ENCODE measurements at places on chromosomes 5 and 9.

- DNase-seq = no peak
These were observed 945.2 kb upstream of the C9orf72 start for GRCh38 chr9:28518439-28518838.

GRCh38 chr5:38079620-38080402, 178.5 kb upstream of the EGFLAM start:
- no peak for DNase-seq

DNA sequence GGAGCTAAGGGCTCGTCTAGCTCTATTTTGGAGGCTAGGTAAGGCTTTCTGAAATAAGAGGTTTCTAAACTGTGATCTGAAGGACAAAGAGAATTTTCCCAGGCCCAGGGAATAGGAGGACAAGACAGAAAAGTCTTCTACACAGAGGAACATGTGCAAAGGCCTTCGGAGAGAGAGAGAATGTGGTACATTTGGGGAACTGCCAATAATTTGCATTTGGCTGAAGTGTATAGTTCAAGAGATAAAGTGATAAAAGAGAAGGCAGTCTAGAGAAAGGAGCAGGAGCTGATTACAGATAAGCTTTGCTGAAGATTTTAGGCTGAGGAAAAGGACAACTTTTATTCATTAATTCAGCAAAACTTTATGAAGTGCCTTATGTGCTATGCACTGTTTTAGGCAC, 214.4 kb upstream of the ELL2 start:
- no peak for DNase-seq

- DNase-seq = no peak
These were observed 54.5 kb upstream of the HTR4 start for GRCh38 chr5:148708854-148709253.

GRCh38 chr9:107816561-107817021, 327.0 kb upstream of the KLF4 start:
- no peak for DNase-seq

GRCh38 chr9:108133101-108133500, 643.5 kb upstream of the KLF4 start:
- no peak for DNase-seq

GRCh38 chr5:121630402-121630801, 221.3 kb upstream of the FTMT start:
- DNase-seq = no peak

GRCh38 chr5:56329652-56330051, 96.5 kb upstream of the ANKRD55 start:
- DNase-seq = no peak

DNA sequence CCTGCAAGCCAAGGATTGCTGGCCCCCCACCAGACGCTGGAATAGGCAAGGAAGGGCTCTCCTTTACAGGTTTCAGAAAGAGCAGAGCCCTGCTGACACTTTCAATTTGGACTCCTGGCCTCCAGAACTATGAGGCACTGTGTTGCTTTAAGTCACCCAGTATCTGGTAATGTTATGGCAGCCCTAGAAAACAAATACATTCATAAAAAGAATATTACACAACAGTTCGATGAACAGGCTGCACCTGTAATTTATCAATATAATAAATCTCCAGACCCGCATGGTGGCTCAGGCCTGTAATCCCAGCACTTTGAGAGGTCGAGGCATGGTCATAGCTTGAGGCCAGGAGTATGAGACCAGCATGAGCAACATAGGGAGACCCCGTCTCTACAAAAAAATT, 7.5 kb downstream of the CMBL start:
- DNase-seq = no peak

GRCh38 chr5:17343675-17344074, 126.2 kb downstream of the BASP1 start:
- no peak for DNase-seq

DNA sequence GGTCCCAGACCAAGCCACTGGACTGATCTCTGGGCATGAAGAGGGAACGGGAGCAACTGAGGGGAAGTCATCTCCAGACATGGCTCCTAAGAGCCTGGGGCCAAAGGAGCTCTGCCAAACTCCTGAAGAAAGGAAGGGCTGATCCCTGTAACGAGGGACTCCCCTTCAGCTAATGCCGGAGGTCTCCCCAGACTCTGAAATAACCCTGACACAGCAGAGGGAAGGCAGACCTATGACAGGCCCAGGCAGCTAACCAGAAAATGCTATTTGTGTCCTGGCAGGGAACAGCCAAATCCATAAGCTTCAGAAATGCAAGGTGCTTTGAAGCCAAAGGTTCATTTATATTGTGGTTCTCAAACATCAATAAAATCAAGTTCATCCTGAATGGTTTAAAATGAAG, 30.9 kb downstream of the APTX start:
- no peak for DNase-seq

- DNase-seq = no peak
These were observed 22.2 kb upstream of the IER5L start for GRCh38 chr9:129200255-129200654.

DNA sequence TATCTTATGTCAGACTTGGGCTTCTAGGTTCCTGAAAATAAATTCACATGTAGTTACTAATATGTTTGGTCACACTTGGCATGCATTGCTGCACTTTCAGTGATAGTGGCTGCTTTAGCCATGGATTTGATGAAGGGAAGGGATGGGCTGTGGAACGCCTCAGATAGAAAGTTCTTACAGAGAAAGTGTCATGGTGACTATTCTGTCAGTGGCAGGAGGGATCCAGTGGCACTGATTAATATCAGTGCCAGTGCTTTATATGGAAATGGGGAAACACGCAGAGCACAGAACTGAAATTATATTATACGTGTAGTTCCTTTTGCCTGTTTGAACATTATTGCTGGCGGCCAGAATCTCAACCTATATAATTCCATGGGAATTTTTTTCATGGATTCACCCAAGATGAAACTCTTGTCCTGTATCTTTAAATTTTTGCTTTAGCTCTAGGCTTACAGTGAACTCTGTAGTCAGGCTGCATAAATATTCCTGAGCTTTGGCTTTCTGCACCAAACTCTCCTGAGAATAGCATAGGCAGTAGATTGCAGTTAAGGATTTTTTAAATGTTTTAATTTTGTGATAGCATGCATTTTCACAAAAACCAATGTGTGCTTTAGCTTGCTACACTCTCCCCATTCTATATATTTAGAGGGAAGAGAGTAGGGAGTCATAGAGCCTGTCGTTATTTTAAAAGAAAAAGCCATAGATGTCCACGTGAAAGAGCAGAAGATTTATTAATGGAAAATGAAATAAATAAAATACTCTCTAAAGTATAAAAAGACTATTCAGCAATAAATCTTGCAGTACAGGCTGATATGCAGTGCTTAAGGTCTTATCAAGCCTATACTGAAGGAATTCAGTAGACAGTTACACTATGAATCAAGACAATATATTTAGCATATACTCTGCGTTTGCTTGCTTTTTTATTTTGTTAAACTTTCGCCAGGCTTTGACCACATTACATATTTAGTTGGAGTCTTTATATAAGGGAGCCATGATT, 98.7 kb downstream of the EDIL3 start:
- no peak for DNase-seq

DNA sequence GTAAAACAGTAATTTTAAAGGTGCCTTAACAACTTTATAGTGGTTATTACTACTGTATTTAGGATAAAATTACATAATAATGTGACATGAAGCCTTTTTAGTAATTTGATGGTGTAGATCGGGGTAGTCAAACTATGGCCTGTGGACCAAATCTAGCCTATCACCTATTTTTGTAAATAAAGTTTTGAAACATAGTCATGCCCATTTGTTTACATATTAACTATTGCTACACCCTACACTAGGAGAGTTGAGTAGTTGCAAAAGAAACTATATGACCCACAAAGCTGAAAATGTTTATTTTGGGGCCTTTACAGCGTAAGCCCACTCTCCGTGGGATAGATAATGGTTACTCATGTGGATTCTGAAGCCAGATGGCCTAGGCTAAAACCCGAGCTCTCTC, 6.2 kb downstream of the CEP78 start:
- DNase-seq = no peak

GRCh38 chr5:169791251-169791650, 154.2 kb downstream of the DOCK2 start:
- no peak for DNase-seq

GRCh38 chr5:124655251-124655917, 91.1 kb downstream of the ZNF608 start:
- DNase-seq = no peak

DNA sequence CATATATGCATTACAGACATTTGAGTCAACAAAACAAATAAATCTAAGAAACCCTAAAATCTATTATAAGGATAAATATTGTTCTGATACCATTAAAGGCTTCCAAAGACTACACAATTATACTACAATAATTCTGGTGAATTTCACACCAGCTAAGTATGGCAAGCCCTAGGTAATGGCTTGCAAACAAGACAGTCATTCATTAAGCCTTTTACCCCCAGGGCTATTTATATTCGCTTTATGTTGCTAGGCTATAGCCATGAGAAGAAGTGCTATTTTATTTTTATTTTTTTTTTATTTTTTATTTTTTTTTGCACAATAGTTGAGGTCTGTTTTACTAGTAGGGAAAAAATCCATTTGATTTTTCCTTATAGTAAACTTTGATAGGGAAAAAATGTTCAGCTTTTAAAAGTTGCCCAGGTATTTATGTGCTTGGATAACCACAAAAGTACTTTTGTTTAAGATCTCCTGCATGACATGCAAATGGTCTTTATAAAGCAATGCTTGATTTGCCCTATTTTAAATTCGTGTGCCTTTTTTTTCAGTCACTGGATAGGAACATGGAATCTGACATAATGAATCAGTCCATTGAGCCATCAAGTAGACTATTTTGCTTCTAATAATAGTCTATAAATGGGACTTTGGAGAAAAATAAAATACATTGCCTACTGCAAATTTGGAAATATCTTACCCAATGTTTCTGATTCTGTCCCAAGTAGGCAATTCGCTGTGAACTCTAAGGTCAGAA, 946.3 kb upstream of the COX7C start:
- no peak for DNase-seq

- no peak for DNase-seq
These were observed 655 bp downstream of the MARVELD2 start for GRCh38 chr5:69415584-69415958.

- DNase-seq = no peak
These were observed 47.5 kb downstream of the MRPL36 start for GRCh38 chr5:1751864-1752822.

GRCh38 chr9:133099726-133100505, 21.1 kb downstream of the RALGDS start:
- no peak for DNase-seq

DNA sequence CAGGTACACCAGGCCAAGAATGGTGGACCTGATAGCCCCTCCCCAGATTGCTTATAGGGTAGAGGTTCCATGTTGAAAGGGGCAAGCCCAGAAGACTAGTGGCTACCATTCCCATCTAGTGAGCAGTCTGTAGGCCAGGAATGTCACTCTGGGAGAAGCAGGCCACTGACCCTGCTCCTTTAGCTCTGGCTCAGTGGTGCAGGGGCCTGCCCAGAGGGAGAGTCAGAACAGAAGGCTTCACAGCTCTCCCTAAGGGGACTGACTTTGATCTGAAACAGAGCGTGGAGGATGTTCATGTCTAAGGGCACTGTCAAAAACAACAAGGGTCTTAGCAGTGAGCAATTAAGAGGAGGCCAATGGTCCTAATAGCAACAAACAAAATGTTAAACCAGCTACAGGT, 81.7 kb downstream of the ZNF354C start:
- no peak for DNase-seq

GRCh38 chr9:114287001-114287762, 35.7 kb upstream of the ORM1 start:
- no peak for DNase-seq

DNA sequence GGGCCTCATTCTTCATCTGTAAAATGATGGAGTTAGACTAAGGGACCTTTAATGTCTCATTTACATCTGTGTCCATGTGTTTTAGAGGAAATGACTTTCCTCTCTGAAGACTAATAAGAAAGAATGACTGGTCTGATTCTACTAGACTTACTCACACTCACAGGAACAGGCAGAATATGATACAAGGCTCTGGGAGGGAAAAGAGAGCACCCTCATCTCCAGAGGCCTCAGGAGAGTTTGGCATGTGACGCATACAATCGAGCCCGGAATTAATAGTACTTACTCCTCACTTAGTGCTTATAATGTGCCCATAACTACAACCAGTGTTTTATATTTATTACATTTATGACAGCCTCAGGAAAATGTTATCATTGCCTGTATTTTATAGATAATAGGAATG, 608.7 kb downstream of the KCTD16 start:
- no peak for DNase-seq

All from CD4-positive, alpha-beta T cell treated with Interleukin-4 for 4 hours (primary cell).